ENCODE measurements at places on chromosomes 7 and 10.

- DNase-seq = peak; percentile 22
These were observed 719 bp upstream of the PGAM2 start for GRCh38 chr7:44066111-44066460.

DNA sequence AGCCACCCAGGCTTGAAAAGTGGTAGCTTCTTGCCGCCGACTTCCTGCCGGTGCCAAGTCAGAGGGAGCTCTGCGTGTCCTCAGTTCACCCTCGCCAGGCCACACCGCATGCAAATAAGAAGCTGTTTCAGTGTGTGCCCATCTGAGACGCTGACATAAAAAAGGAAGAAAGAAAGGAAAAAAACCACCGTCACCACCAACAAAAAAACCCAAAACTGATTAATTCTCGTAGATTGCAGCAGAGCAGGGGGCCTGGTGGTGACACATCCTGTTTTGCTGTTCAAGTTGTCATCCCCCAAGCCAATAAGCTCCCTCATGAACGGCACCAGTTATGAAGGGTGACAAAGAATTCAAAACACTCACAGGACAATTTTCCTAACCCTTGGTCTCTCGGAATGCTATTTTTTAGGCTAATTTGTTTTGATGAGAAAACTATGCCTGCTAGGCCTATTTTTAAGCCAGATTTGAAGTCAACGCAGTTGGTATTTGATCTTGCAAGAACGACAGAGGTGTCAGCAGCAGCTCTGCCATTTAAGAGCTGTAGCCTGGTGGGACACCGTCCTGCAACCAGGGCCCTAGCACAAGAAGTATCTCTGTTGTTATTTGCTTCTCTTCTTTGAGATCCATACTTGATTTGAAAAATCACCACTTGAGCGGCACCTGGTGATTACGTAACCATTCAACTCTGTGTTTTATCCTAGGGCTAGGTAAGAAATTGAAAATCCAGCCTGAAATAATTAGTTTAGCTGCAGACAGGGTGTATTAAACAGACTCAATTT is 145.6 kb downstream of the PFKFB3 start:
- peak; percentile 59 for DNase-seq

DNA sequence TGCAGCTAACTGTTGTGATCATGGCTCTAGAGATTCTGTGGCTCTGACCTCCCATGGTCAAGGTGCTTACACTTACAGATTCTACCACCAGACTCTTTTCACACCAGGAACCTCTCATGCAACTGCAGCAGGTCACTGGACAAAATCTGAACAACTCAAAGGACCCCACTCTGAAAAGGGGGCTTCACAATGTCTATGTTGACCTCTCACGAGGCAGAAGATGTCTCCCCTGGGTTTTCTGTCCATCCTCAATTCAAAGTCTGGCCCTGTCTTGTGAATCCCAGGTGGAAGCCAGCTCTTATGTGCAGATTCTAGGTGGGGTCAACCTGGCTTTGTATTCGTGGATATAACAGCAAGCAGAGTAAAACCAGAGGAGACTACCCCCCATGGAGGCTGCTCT is 118.6 kb upstream of the ZNF479 start:
- no peak for DNase-seq

DNA sequence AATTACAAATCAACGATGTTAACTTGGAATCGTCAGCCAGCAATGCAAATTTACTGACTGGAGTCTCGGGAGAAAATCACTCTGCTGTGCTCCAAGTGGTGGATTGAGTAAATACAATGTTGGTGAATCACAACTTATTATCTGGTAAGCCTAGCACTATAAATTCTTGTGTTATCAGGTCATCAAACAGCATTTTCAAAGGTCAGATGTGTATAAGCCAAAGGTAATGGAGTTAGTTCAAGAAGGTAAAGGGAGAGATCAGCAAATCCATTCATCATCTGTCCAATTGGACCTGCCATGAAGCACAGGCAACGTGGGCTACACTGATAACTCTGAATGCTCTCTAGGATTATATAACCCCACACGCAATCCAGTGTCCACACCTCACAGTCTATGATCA is 13.9 kb downstream of the CUBN start:
- no peak for DNase-seq

- no peak for DNase-seq
These were observed 68.8 kb downstream of the TMEM130 start for GRCh38 chr7:98800996-98801395.

DNA sequence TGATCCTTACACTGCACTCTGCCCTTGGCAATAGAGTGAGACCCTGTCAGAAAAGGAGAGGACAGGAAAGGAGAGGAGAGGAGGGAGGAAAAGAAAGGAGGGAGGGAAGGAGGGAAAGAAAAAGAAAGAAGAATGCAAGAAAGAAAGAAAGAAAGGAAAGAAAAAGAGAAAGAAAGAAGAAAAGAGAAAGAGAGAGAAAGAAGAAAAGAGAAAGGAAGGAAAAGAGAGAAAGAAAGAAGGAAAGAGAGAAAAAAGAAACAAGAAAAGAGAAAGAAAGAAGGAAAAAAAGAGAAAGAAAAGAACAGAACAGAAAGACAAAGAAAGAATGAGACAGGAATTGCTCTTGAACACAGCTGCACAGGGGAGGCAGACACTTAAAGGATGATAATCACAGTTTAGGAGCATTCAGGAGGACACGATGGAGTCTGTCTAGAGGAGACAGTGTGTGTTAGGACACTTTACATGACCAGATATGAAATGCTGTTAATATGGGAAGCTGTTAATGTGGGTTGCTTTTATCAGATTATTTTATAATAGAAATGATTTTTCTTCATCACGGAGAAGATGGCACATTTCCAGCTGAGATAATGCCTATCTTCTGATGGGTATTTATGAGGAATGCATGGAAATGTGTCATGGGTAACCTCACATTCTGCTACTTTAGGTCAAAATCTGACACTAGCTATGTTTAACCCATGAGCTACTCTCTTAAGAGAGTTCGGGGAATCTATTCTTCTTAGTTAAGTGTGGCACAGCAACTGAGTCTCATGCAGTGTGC is 160.5 kb downstream of the BAMBI start:
- no peak for DNase-seq

DNA sequence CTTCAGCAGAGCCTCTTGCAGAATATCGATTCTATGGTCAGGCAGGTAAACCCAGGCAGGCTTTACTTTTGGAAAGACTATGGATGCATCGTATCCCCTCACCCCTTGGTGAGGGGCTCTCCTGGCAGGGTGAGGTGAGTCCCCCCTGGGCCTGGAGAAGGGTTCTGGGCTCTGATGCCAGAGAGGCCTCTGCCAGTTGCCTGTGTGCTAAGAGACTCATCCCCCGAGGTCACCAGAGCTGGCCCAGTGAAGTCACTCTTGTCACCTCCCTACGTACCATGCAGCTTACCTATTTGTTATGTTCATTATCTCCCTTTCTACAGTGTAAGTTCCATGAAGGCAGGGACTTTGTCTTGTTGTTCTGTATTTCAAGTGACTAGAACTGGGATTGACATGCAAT is 51.3 kb downstream of the TSPAN15 start:
- no peak for DNase-seq

GRCh38 chr10:101379663-101380352 is 25.8 kb downstream of the BTRC start:
- DNase-seq = no peak

DNA sequence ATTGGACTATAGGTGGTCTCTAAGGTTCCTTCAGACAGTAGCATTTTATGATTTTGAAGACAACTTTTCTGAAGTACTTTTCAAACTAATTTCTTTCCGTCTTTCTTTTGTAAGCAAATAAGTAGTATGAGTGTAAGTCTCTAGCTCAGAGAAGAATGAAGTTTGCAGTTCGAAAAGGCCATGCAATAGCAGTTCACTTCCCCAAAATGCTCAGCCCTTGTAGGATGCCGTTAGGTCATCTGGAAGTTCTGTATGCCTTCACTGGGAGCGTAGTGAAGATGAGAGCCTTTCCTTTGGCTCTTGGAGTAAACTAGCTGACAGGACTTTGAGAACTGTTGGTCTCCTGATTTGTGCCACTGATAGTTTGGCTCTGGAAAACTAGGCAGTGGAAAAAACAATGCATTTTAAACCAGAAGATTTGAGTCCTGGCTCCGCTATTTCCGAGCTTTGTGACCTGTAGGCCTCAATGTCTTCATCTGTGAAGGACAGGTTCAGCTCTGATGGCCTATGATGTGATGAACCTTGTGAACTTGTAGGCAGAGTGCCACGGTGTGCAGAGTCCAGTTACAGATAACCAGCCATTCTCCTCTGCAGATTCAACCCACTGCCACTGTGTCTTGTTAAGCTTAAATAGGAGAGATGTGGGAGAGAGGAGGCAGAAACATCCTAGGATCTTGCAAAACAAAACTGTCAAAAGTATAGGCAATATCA is 18.8 kb downstream of the SGPL1 start:
- DNase-seq = no peak

GRCh38 chr7:94642838-94643653 is 12.9 kb downstream of the SGCE start:
- DNase-seq = no peak

DNA sequence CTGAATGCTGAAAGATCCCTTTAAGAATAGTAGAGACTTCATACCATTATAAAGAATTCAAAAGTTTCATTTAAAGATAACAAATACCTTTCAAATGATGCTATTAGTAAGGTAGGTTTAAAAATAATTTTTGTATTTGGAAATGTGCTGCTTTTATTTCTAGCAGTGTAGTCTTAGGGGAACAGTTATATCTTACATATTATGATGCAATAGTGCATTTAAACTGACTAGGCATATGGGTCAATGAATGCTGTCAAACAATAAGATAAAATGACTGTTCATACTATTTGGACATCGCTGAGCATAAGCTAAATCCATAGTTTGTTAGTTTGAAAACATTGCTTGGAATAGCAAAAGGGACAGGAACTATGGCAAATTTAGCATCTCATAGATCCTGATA is 354.8 kb upstream of the SEMA3A start:
- DNase-seq = no peak

DNA sequence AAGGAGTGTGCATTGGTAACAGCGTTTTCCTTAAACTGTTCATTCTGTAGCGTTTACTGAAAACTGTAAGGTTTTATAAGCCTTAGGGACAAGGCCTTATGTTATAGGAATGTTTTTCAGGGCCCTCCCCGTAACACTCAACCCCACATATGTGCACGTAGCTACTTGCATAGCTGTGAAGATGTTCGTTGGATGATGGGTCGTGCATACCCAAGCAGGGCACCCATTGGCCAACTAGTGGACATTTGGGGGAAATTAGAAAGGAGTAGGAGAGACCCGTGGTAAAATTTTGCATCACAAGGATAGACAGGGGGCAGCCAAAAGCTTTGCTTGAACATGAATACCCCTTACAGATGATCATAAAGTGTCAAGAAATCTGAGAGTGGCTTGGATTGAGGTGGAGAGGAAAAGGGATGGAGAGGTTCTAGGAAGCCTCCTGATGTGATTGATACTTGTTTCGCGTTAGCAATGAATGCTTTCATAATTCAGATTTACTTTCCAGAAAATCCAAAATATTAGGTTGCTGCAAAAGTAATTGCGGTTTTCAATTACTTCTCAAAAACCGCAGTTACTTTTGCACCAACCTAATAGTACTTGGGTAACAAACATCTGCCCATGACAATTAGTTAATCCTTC is 878 bp downstream of the SEC61A2 start:
- peak; percentile 60 for DNase-seq

GRCh38 chr7:78066599-78066998 is 268.0 kb downstream of the PHTF2 start:
- DNase-seq = no peak

DNA sequence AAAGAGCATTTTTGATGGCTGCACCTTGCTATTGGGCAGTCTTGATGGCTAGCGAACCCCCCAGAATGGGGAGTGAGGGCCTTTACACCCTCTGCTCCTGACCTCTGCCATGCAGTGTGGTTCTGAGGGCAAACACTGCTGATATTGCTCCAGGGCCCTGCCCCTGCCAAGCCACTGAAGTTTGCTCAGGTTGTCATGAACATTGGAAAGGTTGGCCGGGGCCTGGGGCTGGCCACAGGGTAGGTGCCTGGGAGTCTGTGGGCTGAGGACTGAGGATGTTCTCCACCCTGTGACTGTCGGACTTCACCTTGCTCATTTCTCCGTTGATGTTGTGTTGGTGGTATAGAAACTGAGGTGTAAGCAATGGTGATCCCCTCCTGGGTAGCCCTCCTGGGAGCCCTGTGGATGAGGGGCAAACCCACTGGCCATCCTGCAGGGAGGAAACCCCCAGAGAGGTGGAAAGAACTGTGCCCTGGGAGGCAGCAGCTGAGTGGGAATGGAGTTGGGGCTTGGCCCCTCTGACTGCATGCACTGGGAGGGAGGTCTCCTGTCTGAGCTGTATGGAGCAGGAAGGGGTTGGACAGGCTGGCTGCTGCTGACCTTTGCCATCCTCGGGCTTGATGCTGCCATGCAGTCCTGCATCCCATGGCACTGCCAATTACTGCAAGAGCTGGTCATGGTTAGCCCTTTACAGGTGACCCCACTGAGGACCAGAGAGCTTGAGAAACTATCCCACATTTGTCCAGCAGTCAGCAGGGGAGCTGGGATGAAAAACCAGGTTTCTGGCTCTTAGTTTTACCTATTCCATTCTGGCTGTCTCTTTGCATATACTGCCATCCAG is 77.1 kb downstream of the SH2D4B start:
- no peak for DNase-seq

- DNase-seq = no peak
These were observed 7.4 kb downstream of the IMPDH1 start for GRCh38 chr7:128402356-128402755.

- DNase-seq = no peak
These were observed 52.0 kb upstream of the ST8SIA6 start for GRCh38 chr10:17506390-17506789.

DNA sequence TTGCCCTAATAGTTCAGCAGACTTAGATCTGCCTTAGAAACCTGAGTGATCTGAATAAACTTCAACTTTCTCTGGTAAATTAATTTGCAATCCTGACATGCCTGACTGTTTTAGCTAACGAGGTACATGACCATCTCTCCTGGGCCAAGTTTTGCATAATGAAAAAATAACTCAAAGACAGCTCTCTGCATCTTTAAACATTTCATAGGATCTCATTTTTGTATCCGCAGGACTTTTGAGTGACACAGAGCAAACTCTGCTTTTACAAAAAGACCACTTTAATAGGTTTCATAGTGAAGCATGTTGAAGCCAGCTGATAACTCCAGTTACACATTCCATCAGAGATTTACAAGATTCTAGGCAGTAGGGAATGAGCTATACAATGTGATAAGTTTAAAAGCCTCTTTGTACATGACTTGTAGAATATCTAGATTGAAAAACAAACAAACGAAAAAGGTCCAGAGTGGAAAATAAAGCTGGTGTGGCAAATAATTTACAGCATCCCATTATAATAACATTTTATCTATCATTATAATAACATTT is 2.1 kb downstream of the PRKG1 start:
- no peak for DNase-seq
